ENCODE measurements at places on chromosomes 4 and X.

DNA sequence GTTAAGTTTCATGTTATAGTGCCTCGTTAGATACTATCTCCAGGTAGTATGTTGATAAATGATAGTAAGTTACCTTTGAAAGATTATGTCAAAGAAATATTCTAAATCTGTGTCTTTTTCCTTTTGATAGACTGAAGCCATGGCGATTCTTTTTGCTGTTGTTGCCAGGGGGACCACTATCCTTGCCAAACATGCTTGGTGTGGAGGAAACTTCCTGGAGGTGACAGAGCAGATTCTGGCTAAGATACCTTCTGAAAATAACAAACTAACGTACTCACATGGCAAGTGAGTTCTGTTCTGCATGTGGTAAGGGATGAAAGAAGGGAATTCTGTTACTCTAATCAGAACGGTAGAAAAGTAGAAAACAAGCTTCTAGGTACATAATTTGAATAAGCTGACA, 8.2 kb downstream of the VAMP7 start:
- DNase-seq, result no peak

- no peak for DNase-seq
These were observed 25.4 kb upstream of the PPP1R2C start for GRCh38 chrX:42803320-42803719.

GRCh38 chr4:3402491-3403347, 39.0 kb upstream of the HGFAC start:
- DNase-seq, result no peak

DNA sequence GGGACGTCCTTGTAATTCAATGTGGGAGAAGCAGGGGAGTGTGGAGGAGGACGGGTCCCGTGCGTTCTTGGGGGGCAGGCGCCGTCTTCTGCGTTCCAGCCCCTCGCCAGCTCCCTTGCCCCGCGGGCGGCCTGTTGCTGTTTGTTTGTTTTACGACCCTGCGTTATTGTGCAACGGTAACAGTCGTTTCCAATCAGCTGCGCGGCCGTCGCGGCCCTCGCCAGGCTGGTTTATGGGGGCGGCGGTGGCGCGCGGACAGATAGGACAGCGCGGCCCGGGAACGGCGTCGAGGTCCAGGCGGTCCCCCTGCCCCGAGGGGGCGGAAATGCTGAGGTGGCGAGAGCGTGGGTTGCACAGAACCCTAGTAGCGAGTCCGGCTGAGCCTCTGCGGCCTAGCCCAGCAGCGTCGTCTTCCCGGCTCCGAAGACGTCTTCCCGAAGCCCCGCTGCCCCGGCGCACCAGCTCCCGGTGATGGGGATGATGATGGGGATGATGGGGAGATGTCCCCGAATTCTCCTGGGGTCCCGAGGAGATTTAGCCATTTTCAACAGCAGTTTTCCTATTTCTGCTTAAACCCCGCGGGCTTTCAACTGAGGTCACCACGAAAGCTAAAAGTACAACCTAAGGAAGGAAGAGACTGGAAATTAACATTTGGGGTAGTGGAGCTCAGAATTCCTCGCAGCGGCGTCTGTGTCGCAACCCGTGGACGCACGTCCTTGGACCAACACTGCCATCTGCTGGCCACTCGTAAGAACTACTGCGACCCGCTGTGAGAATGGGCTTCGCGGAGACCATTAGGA, 4.8 kb downstream of the PDGFRA start:
- DNase-seq, result peak; percentile 32

- DNase-seq, result no peak
These were observed 804.3 kb downstream of the FSTL5 start for GRCh38 chr4:161359491-161359890.
